ENCODE measurements at places on chromosomes 2 and 18.

GRCh38 chr2:209371407-209371806 lies 52.4 kb upstream of the MAP2 start:
- no peak for DNase-seq

DNA sequence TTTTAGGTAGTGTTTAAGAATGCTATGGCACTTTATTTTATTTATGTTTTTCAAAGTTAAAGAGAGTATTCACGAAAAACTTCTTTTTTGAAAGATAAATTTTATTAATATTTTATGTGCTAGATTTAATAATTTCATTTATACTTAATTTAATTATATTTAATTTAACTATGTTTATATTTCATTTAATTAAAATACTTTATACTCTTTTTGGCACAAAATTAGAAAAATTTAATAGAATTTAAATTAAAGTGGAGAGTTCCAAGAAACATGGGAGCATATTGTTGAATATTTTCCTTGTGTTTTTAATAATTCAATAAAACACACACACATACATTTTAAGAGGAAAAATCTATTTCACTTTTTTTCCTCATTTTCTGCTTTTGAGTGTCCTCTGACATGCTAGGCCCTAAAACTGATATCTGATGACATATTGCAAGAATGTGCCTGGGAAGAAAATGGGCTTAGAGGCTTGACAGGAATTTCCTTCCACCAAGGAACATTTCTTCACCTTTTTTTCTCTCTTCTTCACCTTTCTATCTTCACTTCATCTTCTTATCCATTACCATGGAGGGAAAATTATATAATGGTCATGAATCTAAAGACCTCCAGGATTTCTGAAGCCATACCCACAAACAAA lies 15.4 kb downstream of the ARHGAP28 start:
- DNase-seq: no peak

DNA sequence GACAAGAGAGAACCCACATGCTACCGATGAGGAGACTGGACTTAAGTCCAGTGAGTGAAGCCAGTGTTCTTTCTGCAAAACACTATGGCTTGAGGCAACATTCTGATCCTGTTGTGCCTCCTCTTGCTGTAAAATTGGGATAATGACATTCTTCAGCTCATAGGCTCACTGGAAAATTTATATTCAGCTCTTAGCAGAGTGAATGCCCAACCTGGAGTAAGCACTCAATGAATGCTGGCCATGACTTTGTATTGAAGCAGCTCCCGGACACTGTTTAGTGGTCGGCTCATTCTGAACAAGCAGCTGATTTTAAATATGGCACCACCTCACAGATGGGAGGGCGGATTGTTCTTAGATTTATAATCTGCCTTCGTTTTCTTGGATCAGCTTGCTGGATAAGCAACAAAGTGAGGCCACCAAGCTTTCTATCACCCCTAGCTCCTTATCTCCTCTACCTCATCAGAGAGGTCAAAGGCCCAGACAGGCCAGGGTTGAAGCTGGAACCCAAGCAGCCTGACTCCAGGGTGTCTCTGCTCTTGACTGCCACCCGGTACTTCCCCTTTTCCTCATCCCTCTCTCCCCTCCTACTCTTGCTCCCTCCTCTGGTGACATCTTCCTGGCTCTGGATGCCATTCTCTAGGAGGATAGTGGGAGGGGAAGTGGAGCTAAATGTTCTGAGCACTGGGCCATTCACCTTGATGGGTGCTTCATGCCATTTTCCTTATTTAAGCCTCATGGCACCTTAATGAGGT lies 11.5 kb downstream of the SLC9A4 start:
- DNase-seq: no peak

DNA sequence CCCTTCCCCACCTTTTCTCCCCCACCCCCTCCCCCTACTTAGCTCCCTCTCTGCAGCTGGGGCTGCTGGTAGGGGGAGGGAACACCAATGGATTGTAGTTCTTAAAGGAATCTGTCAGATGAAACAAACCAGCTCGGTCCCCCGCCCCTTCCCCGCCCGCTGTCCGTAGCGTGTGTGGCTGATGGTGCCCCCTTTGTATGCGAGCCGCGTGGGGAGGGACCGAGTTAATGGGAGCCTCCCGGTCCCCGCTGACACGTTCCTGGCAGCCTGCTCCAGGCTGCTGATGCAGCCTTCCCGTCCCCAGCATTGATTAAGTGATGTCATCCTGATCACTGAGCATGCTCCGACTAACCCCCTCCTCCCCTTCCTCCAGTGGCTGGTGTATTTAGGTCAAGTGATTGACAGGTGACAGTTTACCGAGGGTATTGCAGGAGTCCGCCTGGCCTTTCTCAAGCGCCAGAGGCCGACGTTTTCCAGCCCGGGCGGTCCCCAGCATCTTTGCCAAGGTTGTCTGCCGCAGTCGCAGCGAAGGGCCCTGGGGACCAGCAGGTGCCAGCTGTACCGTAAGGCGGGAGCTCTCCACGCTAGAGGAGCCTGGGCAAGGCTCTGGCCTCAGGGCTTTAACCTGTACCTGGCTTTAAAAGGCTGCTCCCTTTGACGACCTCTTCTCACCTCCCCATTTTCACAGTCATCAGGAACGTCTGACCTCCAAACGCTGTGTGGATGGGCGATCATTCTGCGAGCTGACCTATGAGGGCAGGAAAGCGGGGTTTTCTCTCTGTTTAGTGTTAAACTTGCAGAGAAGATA lies 1.8 kb downstream of the KIF5C start:
- peak; percentile 48 for DNase-seq

GRCh38 chr18:77207540-77207939 lies 42.1 kb upstream of the GALR1 start:
- peak; percentile 4 for DNase-seq

DNA sequence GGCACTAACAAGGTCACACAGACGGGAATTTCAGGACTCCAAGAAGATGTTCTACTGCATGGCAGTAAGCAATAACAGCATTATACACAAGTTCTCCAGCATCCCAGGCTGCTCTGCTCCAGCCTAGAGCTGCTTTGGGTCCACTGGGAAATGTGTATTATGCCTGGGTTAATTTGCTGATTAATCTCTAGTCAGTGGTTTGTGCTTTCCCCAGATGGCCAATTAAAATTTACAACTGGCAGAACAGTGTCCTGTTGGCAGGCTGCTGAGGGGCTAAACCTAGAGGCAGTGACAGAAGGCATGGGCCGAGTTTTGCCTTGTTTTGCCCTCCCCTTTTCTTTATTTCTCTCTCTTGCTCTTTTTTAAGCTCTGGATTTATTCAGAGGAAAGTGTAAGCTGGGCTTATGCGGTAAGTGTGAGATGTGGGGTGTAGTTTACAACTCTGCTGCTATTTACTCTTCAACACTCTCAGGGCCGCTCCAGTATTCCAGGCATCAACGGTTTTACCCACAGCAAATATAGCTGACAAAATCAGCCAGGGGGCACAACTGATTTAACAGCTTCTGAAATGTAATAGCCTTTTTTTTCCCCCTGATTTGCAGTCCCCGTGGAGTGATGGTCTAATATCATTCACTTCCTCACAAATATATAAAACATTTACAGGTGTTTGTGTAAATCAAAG lies 348.0 kb downstream of the GPD2 start:
- no peak for DNase-seq

DNA sequence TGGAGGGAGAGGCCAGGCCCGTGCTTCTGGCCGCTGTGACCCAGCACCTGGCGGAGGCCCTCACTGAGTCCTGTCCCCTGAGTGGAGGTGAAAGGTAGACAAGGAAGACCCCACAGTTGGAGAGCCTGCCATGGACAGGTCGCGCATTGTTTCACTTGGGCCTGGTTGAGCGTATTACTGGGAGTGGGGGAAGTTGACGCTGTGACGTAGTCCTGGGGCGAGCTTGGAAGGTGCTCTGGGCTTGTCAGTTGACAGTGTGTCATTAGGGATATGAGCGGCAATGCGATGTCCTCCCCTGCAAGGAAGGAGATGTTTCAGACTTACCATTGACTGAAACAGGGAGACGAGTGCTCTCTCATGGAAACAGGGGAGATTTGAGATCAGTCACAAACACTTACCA lies 127.1 kb downstream of the SH3RF3 start:
- no peak for DNase-seq

DNA sequence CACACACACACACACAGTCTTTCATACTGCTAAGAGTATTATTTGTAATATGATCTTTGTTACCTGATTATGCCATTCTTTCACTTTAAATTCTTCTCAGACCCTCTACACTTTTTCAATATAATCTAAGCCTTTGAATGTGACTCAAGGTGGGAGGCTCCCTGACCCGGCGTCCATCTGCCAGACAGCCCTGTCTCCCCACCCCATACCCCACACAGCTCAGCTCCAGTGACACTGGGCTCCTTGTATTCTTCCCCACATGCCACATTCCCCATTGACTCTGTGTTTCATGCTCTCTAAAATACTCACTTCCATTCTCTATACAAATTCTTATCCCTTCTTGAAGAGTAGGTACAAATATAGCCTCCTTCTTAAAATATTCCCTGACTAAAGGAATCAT lies 442.2 kb downstream of the TGIF1 start:
- no peak for DNase-seq

DNA sequence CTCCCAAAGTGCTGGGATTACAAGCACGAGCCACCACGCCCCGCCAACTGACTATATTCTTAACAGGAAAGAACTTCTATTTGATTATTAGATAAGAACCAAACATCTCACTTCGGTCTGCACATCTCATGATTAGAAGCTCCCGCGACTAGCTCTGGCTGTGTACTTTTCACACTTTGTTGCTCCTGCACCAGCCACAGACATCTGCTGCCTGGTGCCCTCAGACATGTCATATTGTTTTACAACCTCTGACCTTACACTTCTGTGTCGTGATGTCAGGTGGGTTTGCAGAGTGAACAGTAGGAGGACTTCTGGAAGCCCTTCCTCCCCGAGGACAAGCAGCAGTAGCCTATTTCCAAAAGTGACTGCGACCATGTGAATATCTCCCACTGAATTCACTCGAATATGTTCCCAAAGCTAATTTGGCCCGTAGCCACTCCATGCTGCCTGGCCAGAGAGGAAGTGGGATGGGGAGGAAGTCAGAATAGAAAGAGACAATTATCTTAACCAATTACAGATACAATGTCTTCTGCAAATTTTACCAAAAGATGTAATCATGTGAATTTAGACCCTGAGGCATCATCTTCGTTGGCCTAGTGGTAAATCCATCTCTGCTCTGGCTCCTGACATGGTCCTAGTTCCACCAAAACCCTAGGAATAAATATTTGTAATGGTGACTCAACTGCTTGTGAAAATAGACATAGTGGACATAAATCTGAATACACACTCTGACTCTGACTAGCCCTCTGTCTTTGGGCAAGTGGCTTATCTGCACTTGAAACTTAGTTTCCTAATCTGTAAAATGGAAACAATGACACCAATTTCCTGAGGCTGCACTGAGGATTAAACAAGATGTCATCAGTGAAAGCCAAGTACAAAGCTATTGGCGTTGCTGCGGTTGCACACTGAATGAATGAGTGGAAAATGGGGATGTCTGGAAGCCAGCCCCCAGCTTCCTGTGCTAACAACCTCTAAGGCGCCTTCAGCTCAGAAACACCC lies 406.1 kb downstream of the LRATD1 start:
- no peak for DNase-seq

GRCh38 chr18:78410094-78410786 lies 569.4 kb upstream of the SALL3 start:
- no peak for DNase-seq

GRCh38 chr2:230877759-230878598 lies 13.2 kb downstream of the ITM2C start:
- DNase-seq: no peak

- no peak for DNase-seq
Measured at GRCh38 chr2:222610746-222611145, 45.1 kb downstream of the FARSB start.

- DNase-seq: no peak
Measured at GRCh38 chr2:218296847-218297246, 4.5 kb upstream of the TMBIM1 start.

DNA sequence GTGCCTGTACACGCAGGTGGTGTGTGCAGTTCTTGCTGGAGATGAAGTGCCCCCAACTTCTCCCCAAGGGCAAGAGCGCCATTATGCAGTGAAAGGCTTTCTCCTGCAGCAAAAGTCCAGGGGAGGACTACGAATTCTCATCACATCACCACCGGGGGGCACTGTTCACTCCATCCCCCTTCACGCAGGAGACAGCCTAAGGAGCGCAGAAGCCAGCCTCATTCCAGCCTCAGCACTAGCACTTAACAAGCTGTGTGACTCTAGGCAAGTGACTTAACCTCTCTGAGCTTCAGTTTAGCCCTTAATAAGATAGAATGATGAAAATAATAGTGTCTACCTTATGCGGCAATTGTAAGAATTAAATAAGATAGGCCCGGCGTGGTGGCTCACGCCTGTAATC lies 32.3 kb downstream of the DNMT3A start:
- peak; percentile 24 for DNase-seq

- no peak for DNase-seq
Measured at GRCh38 chr18:34834897-34835296, 124.8 kb downstream of the DTNA start.

- peak; percentile 84 for DNase-seq
Measured at GRCh38 chr2:46915281-46915810, at the start of gene MCFD2. Gene MCFD2, minus strand, starts transcription at chr2:46915806. Its CDS starts 6,635 bp downstream, at chr2:46909171.

DNA sequence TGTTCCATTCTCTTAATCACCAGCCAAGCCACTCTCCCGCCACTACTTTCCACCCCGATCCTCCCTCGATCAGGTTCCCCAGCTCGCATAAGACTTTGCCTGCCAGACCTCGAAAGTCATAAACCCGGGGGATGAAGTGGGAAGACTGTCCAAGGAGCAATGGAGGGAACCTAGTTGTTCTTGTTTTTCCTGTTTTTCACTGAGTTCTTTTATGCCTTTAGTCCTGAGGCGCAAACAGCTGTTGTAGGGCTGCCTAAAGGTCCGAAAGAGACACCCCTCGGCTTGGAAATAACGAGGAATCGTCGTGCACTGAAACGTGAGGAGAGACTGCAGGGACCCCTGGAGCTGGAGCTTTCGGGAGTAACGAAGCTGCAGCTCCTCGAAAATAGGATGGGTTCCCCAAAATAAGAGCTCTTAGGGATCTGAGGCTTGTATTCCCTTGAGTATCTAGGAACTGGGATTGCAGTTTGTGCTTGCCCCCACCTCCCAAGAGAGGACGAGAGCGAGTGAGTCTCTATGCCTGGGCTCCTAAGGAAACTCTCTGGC lies 1.7 kb upstream of the HOXD12 start:
- DNase-seq: no peak

DNA sequence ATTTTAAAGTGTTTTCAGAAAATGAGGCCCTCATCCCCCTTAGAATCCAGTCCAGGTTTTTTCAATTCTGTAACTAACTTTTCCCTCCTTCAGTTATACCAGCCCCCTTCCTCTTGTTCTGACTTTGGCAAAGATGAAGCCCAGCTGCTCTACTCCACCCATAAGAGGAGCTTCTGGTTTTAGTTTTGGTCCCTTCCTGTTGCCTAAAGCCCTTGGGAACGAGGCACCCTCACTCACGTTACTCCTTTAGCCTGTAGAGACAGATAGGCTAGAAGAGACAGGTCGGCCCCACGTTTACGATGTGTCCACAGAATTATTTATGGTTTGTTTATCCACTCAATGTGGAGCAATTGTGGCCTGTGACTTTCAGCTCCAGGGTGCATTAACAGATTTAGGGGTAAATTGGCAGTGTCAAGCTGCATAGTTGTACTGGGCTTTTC lies 454.2 kb upstream of the TNP1 start:
- DNase-seq: no peak

GRCh38 chr2:27727257-27727656 lies 44.3 kb upstream of the MRPL33 start:
- no peak for DNase-seq

Measured in NCI-H510A (cell line).